ENCODE measurements at places on chromosomes 13 and 19.

GRCh38 chr13:49341941-49342340 lies 94.2 kb downstream of the CDADC1 start:
- no peak for DNase-seq

- peak; percentile 36 for DNase-seq
Measured at GRCh38 chr19:737591-738093, 13.3 kb upstream of the MISP start.

DNA sequence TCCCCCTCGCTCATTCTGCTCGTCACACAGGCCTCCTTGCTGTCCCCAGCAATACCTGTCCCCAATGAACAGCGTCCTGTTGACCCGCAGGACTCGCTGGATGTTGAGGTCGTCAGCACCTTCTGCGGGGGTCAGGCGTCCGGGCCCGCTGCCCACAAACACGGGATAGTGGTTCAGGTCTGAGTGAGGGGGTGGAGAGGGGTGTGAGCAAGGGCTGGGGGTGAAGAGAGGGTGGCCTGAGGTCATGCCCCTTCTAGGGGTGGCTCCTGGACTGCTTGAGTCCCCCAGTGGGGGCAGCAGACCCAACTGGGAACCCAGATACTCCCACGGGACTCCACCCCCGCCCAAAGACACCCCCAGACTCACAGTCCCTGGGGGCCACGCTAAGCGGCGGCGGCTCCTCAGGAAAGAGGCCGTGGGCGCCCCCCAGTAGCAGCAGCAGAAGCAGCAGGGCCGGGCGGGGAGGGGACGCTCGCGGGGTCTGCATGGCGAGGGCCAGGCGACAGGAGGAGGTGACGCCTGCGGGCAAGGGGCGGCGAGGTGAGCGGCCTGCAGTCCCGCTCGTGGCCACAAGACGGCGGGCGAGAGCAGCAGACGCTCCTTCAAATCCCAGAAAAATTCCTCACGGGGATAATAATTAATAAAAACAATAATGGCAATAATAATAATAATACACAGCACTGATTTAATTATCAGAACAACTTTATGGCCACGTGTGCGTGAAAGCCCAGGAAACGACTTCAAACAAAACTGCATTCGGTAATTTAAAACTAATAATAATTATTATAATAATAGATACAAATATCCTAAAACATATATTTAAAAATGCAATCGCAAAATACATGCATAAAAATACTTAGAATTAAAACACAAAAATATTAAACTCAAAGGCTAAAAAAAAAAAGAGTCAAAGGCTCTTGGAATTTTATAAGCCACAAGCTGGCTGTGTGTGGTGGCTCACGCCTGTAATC lies 1.2 kb downstream of the SEMA6B start:
- peak; percentile 61 for DNase-seq

DNA sequence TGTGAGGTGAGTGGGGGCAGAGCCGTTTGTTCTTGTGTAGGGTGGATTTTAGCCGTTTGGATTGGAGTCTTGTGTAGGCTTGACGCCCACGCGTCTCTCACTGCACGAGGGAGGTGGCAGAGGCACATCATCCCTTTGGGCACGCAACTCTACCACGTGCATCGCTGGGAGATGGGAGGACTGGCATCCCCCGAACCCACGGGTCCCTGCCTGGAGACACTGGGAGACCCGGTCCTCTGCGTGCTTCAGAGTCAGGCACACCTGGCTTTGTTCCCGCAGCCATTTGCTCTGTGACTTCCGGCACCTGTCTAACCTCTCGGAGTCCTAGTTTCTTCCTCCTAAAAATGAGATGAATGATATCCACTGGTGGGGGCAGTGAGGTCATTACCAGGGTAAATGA lies 6.4 kb downstream of the ARHGEF7 start:
- no peak for DNase-seq

- no peak for DNase-seq
Measured at GRCh38 chr13:75702476-75702875, 66.3 kb downstream of the LMO7 start.

DNA sequence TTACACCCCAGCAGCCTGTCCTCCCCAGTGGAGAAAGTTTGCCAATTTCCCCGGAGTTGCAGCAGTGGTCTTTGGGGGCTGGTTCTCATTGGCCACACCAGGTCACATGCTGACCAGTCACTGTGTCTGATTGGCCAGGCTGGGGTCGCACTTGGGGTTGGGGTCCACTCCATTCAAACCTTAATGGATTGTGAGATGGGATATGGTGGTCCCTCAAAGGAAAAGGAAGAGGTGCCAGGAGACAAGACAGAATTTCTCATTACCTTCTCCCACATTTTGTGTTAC lies 3.4 kb downstream of the PPM1N start:
- no peak for DNase-seq

Measured in endothelial cell of umbilical vein (primary cell).